Amygdala (tissue), 56 donors: ENCODE measurements at places on chromosomes 7 and 10.

GRCh38 chr10:8058274-8059111 is 4.0 kb downstream of the GATA3 start:
- no peak for DNase-seq

- DNase-seq, result no peak
These were observed 6.3 kb upstream of the XPNPEP1 start for GRCh38 chr10:109929501-109930219.

- no peak for DNase-seq
These were observed 423 bp downstream of the BAZ1B start for GRCh38 chr7:73521636-73522104.

- no peak for DNase-seq
These were observed 412.3 kb upstream of the FOXK1 start for GRCh38 chr7:4269746-4270145.

- DNase-seq, result no peak
These were observed 167.8 kb downstream of the PLXDC2 start for GRCh38 chr10:19983880-19984565.

- DNase-seq, result no peak
These were observed 34.7 kb upstream of the SLC35B4 start for GRCh38 chr7:134351424-134351823.

DNA sequence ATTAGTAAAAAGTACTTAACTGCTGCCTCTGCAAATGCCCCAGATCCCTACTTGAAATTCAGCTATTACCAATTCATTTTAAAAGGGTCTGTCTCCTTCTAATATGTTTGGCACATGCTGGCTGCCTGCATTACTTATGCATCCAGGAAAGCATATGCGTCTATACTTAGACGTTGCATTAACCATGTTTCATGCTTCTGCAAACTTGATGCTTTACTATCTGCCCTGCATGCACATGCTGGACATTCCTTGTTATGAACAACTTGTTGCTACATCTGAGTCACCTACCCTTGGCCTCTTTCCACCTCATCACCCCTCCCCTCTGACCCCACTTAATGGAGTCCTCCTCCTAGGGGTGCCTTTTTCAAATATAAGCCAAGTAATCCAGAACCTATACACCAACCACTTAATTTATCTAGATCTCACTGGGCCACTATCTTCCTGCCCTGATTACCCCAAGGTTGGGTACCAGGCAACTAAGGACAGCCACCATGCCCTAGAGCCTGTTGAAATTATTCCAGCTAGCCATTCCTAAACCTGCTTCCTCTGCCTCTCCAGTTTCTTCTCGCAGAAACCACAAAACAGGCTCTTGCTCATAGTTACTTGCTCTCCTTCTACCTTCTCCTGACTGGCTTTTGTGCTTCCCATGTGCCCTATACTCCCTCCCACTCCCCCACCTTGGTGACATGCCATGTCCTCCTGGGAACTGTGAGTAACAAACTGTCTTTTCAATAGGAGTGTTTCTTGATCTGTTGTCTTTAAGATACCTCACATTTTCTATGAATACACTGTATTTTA is 1187.9 kb downstream of the REEP3 start:
- DNase-seq, result no peak

DNA sequence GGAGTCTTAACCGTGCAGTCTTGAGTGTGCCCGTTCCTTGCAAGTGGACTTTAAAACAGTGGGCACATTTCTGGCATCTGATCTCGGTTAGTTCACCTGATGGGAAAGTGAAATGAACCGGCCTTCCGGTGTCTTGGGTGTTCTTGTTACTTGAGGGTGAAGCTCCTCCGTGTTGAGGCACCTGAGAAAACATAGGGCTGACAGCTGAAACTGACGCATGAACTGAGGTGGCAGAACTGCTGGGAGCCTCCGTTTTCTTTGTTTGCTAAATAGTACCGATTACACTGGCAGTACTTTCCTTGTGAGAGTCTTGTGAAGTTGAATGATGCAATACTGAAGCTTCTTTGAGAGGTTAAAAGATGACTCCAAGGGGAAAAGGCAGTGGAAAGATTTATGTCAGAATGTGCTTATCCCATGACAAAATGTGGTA is 62.8 kb upstream of the SAMD8 start:
- DNase-seq, result no peak

DNA sequence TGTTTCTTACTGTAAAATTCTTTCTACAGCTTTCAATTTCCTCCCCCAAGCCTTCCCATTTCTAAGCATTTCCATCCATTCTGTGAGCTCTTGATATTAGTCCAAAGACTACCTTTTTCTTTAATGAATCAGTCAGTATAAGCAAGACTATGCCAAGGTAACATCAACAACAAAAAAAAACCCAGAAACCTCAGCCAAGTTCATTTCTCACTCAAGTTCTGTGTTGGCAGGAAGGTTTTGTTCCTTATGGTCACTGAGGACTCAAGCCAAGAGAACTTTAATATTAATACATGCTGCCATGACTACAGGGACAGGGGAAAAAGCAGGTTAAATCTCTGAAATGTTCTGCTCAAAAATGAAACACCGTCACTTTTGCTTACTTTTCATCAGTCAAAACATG is 621.2 kb upstream of the NRP1 start:
- no peak for DNase-seq

GRCh38 chr10:72276013-72276387 is 2.3 kb downstream of the DDIT4 start:
- no peak for DNase-seq

DNA sequence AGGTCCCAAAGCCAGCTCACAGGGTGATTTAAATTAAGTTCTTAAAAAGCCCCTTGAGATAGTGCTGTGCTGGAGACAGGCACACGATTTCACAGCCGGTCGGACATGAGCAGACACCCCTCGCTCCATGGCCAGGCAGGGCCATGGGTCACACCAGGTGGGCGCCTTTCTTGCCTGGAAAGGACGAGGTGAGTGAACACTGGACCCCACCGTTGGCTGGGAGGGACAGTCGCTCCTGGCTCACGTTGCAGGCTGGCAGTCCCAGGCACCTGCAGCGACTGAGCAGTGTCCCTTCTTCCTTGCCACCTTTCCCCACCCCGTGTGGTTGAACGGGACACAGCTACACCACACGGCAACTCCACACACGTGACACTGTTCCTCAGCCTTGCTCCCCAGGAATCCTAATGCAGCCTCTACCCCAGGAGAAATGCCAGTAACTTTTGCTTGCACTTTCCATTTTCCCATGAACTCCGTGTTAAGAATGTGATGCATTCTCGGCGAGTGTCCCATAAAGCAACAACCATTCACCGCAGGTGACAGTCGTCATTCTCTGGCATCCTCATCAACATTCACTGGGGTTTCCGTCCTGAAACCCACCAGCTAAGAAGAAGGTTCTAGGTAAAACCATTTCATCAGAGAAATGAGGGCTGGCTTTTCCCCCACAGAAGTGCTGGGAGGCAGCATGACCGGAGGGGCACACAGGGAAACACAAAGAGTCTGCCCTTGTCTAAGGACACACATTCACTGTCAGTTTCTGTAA is 217.4 kb downstream of the ZMYND11 start:
- no peak for DNase-seq

DNA sequence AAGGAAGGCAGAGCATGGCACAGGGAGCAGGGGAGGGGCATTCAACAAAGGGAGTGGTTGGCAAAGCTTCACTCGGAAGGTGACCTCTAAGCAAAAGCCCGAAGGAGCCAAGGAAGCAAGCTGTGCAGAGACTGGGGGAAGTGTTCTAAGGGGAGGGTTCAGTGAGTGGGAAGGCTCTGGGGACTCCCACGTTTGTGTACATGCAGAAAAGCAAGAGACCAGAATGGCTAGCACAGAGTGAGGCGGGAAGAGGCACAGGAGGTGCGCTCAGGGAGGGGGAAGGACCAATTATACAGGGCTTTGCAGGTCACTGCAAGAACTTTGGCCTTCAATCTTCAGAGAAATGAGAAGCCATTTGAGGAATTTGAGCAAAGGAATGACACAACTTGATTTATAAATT is 7.4 kb downstream of the ARHGAP21 start:
- DNase-seq, result no peak

DNA sequence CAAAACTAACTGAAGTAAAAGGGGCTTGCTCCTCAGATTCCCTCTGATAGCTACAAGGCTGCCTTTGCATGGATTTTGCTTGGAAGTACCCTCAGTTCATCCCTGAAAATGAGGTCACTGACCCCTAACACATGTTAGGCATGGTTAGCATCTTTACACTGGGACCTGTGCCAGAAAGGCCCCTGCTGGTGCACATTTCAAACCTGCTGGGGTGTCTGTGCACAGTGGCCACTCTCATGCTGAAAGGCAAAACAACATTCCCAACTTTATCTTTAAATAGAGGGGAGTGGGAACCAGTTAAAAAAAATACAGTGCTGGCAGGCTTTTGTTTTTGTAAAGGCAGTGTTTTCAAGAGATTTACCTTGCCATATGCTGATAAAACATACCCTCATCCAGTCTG is 99.1 kb downstream of the ANK3 start:
- no peak for DNase-seq

DNA sequence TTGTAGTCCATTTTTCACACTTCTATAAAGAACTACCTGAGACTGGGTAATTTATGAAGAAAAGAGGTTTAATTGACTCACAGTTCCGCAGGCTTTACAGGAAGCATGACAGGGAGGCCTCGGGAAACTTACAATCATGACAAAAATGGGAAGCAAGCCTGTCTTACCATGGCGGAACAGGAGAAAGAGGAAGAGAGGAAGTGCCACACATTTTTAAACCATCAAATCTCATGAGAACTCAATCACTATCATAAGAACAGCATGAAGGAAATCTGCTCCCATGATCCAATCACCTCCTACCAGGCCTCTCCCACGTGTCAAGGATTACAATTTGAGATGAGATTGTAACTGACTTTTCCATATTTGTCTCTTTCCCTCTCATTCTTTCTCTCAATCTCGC is 9.3 kb upstream of the PNPLA8 start:
- DNase-seq, result no peak

GRCh38 chr10:54262726-54263125 is 538.3 kb downstream of the PCDH15 start:
- DNase-seq, result no peak

DNA sequence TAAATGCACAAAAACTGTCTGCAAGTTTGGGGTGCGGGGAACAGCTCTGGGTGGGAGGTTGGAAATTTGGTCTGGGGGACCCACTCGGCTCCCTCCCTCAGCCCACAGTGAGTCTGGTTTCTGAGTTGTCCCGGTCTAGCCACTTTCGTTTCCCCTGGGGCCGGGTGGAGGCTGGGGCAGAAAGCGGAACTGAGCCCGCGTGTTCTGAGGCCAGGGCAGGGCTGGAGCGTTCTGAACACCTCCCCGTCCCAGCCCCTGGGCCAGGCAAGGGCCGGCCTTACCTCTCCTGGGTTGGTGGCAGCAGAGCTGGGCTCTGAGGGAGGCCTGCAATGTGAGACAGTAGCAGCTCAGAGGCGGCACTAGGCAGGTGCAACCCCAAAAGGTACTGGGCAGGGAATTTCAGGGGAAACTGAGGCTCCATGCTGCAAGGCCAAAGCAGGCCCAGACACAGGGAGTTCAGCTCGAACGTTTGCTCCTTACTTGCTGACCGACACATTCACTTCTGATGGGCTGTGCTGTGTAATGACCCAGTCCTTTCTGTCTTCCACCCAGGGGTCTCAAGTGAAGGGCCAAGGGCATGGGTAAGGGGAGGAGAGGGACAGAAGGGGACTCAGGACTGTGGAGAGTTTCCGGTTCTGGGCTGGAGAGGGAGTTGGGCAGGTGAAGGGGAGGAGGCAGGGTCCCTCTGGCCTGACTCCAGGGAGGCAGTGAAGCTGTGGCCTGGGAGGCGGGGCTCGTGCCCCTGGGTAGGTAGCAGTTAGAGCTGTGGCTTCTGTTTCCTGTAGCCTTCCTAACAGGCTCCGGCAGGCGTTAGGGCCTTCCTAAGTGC is 3.0 kb downstream of the IRF5 start:
- no peak for DNase-seq

- no peak for DNase-seq
These were observed 1042.1 kb downstream of the TYW1 start for GRCh38 chr7:68038621-68039314.
